Activated naive CD4-positive, alpha-beta T cell treated with anti-CD3 and anti-CD28 coated beads, Interleukin-2, amount 50 U/mL, for 72 hours (primary cell): ENCODE measurements at places on chromosomes 1 and 21.

- DNase-seq: no peak
Observed at GRCh38 chr1:165686121-165686970, 12.0 kb downstream of the ALDH9A1 start.

DNA sequence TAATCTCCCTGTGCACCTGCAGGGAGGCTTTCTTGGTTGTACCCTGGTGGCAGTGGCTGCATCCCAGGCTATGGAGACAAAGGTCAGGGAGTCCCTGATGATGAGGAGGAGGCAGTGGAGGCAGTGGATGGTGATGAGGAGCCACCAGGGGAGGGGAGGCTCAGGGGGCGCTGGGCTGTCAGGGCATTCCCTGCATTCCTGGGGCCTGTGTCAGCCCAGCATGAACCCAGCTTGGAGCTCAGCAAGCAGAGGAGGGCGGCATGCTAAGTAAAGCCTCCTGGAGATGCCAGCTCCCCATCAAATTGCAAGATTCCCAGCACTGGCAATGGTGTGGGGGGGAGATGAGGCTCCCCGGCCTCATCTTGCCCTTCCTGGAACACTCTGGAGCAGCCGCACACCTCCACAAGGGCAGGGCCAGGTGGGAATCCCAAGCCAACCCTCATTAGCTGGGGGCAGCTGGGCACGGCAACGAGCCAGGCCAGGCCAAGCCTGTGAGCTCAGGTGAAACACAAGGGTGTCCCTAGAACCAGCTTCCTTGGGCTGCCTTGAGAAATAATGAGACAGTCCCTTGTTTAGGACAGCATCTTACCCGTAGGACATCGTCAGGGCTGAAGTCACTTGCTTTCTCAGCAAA, 469.5 kb downstream of the MATN1 start:
- DNase-seq: no peak

DNA sequence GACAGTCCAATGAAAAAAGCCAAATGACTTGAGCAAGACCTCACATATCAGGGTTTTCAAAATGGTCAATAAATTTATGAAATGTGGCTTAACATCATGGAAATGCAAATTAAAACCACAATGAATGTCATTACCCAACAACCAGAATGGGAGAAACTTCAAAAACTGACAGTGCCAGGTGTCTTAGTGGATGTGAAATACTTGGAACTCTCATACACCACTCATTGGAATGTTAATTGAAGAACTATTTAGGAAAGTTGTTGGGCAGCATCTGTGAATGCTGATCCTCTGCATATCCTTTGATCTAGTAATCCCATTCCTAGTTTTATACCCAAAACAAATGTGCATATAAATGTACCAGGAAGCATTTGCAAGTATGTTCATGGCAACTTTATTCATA, 19.2 kb upstream of the BACH1 start:
- no peak for DNase-seq

DNA sequence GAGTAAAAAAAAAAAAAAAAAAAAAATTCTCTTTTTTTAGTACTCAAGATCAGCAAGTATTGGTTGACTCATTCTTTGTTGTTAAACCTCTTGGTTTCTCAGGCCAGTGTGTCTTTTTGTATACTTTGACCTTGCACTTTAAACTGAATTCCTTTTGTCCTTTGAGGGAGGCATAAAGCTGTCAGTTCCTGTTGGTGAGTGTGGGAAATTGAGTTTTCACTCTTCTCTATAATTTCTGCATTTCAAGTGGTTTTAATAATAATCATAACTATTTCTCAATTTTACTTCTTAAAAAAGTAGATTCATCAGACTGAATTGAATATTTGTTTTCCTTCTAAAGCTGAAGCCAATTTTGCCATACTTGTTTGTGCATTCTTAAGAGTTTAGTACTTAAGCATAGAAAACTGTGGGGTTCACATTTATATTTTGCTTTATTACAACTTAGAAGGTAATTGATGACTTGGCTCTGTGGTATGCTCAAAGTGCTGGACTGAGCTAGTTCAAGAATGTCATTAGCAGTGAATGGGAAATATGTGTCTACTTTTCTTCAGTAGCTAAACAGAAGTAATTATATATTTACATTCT, 43.4 kb downstream of the ITSN1 start:
- no peak for DNase-seq

- DNase-seq: no peak
Observed at GRCh38 chr1:46612937-46613660, 3.5 kb downstream of the MOB3C start.

DNA sequence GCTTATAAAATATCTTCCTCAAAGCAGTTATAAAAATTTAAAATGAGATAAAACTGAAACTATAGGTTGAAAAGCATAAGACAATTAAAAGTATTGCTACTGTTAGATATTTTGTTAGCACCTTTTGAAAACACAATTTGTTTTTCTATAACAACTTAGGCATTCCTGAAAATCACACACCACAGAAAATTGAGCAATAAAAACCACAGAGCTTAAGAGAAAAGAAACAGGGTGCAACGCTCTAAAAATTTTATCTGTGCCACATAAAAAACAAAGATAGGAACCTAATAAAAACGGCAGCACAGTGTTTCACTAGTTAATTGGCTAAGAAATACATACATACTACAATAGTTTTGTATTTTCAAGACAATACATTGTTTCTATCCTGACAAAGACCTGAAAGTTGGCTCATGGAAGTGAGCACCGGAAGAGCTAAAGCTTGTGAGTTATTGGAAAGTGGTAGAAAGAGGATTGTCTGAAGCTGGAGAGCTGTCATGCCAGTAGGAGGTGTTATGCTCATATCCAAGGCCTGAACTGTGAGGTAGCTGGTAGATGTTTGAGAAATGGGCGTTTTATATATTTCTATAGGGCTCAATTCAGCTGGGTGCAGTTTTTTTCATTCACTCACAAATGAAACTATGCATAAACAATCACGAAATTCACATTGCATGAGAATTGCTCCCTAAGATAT, 45.8 kb downstream of the RGS7 start:
- no peak for DNase-seq

DNA sequence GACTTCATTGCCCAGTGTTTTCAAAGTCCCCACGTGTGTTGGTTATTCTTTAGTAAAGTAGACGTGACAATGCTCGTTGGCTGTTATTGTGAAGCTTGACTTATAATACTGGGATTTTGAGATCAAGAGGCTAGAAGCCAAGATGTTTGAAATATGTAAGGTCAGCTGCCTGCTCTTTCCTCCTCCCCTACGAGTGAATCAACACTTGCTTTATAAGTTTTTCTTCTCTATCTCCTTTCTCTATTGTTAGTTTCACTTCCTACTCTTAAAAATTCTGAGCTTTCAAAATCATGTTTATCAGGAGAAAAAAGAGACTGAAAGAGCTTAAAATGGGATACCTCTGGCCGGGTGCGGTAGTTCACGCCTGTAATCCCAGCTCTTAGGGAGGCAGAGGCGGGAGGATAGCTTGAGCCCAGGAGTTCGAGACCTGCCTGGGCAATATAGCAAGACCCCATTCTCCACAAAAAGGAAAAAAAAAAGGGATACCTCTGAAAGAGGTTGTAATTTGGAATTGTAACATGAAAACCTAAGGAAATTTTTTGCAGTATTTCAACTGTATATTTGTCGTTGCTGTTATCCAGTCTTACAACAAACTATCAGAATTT, 72.0 kb downstream of the EPB41 start:
- no peak for DNase-seq

GRCh38 chr1:205933671-205934618, 9.3 kb downstream of the SLC26A9 start:
- no peak for DNase-seq

- peak; percentile 63 for DNase-seq
Observed at GRCh38 chr1:32240140-32240951, 6.7 kb upstream of the FAM167B start.

DNA sequence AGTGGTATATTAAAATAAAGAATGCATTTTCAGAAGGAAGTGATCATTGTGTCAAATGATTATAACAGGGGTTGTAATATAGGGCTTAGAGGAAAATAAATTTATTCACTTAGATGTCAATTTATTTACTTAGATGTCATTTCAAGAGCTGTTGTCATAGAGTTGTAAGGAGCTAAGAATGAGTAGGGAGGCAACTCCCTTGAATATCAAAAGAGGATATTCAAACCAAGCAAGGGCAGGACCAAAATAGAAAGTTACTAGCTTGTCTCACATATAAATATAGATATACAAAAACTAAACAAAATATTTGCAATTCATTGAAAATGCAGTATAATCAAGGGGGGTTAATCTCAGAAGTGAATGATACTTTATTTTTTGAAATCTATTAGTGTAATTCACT, 16.0 kb upstream of the RASAL2 start:
- no peak for DNase-seq

DNA sequence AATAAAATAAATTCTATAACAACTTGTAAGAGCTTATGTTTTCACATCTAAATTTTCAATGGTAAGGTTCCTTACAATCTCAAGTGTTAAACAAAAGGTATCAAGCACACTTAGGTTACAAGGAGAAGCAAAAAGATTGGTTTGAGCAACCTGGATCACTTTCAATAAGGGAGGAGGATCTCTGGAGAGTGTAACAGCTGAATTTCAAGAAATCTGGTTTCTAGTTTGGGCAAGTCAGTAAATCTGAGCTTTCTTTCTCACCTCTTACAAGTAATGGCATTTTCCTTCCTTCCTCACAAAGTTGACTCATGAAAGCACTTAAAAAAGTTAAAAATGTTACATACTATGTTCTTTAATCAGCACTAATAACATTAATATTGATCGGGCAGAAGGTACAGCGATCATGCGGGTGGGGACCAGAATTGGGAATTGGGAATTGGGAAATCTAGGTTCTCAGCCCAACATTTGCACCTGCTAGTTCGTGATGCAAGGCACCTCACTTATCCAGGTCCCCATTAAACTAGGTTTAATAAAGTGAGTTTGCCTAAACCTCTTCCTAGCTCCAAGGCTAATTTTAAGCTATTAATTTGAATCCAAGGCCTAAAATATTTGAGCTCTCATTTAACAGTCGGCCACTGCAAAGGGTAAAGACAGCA, 3.1 kb downstream of the NUCKS1 start:
- no peak for DNase-seq

GRCh38 chr1:191695865-191696264, 462.4 kb upstream of the RGS18 start:
- no peak for DNase-seq

- DNase-seq: no peak
Observed at GRCh38 chr1:30313176-30313575, 410.2 kb downstream of the MATN1 start.

GRCh38 chr1:183454377-183454776, 17.9 kb upstream of the SMG7 start:
- DNase-seq: no peak

GRCh38 chr1:223456747-223457146, 63.5 kb downstream of the CCDC185 start:
- no peak for DNase-seq

DNA sequence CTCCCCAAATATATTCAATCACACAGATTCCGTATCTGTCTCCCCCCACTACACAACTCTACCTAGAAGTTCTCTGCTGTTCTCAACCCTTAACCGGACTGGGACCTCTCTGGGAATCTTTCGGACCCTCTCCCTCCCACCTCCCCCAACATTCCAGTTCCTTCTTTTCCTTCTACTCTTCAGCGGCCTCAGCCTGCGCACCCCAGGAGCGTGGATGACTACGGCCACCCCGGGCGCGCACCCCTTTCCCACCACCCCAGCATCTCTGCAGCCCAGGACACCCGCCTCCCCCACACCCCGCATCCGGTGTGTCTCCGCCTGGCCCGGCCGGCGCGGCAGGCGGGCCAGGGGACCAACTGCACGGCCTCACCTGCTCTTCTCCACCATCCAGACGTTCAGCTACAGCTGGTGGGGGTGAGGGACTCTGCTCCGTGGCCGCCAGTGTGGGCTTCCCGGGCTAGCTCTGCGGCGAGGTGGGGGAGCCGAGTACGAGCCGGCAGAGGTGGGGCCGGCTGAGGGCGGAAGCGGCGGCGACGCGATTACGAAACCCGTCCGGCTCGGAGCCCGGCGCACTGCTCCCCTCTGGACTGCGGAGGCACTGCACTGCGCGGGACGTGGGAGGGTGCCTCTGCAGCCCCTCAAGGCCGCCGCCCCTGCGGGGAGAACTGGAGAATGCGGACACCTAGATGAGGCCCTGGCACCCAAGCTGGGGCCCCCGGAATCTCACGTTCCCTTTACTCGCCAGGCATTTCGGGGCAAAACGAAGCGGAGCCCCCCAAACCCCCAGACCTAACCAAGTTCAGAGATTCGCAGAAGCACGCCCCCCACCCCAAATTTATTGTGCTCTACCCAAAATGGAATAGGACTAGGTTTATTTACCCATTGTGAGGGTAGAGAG, at the start of gene CDC42SE1:
Gene CDC42SE1 (minus strand): TSS at position 514 of the 898 bp plus-strand sequence. CDS start 3,892 bp downstream, outside the sequence.
- peak; percentile 85 for DNase-seq

- DNase-seq: no peak
Observed at GRCh38 chr1:207032528-207033017, at the start of gene C1orf116. TSS of gene C1orf116 (minus strand) at chr1:207032756. CDS start at chr1:207027598, 5,158 bp downstream.
